ENCODE measurements at places on chromosomes 4 and X.

DNA sequence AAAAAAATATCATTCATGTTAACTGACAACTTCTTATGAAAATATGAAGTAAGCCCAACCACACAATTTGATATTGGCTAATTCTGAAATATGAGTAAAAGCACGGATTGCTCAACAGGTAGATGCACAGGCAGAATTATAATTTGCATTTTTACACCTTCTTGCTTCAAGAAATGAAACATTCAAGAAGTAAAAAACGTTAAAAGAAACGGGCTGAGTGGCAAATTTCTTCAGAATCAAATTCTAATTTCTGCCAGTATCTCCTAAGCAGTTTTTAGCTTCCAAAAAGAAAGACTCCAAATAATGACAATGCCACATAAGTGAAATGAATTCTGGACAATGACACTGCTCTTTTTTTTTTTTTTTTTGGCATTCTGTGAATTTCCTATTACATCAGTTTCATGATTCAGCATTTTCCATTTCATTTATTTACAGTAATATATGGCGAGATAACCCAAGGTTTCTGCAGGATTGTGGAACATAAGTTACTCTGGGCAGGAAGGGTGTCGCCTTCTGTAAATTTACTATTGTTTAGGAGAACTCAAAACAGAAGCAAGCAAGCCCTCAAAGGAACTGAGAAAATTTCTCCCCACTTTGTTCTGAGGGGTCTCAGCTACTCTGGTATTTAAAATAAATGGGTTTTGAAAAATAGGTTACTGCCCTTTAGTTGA, 1.4 kb downstream of the SEL1L3 start:
- DNase-seq: peak; percentile 58

GRCh38 chr4:122798101-122798500, 28.5 kb upstream of the FGF2 start:
- DNase-seq: peak; percentile 40

- no peak for DNase-seq
Observed at GRCh38 chrX:18558799-18559198, 113.1 kb downstream of the RS1 start.

GRCh38 chr4:26021417-26022345, 107.7 kb downstream of the SMIM20 start:
- DNase-seq: no peak

DNA sequence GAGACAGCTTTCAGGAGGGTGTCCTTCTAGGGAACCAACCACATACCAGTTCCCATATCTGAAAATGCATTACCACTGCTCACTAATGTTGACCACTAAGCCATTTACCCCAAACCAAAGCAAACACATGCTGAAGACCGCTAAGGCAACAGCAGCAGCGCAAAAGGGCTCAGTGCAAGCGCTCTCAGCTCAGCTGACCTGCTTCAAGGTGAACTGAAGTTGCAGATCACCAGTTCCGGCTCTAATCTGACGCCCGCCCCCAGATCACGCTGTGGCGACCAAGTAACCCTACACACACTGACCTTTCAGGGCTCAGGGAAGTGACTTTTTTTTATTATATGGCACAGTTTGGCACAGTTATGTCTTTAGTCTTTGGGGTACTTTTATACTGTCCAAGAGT, 5.8 kb downstream of the MECP2 start:
- DNase-seq: no peak

DNA sequence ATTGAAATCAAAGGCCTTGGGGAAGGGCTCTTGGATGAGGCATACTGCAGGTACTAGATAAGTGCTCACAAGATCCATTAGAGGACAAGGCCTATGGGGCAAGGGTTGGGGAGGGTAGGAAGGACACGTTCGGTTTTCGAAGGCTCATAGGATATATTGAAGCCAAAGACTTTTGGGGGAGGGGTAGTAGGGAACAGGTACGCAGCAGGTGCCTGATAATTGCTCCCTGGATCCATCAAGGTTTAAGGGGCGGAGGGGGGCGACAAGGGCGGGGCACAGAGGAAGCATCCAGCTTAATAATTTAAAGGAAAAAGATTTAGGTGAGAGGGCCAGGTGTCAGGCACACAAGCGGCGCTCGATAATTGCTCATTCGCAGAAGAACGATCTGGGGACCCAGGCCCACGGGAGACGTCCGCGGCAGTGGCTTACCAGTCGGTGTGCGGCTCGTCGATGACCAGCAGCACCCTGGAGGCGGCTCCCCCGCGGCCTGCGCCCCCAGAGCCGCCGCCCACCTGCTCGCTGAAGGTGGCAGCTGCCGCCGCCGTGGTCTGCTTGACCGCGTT, 653 bp downstream of the SYN1 start:
- DNase-seq: no peak

GRCh38 chrX:47380268-47380667, 9.9 kb downstream of the ZNF157 start:
- peak; percentile 69 for DNase-seq

DNA sequence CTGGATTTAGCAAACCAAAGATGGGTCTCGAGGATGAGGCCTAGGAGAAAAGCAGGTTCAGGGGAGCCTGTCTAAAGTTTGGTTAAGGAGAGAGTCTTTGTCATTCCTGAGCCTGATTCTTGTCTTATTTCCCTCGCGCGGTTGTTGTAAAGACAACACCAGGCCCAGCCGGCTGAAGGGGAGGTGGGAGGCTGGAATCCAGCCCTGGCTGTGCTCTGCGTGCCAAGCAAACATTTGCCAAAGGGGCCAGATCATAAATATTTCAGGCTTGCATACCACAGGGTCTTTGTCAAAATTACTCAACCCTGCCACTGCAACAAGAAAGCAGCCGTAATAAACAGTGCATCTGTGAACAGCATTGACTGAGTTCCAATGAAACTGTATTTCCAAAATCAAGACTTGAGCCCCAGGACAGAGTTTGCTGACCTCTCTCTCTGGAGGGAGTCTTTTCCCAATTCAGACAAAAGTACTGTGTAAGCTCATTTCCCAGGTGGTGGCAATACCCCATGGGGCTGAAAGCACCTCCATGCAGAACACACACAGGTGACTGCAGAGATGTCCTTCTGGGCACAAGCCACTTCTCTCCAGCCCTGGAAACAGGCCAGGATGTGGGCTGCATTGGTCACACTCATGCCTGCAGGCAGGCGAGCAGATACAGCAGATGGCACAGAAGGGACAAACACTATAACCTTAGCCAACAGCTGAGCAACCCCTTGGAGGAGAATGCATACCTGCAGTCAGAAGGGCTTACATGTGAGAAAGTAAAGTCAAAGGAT, 320.3 kb downstream of the STK32B start:
- no peak for DNase-seq

- DNase-seq: no peak
Observed at GRCh38 chr4:62130637-62131036, 930.5 kb downstream of the ADGRL3 start.

GRCh38 chr4:104519588-104519987, 24.9 kb upstream of the CXXC4 start:
- DNase-seq: peak; percentile 2

DNA sequence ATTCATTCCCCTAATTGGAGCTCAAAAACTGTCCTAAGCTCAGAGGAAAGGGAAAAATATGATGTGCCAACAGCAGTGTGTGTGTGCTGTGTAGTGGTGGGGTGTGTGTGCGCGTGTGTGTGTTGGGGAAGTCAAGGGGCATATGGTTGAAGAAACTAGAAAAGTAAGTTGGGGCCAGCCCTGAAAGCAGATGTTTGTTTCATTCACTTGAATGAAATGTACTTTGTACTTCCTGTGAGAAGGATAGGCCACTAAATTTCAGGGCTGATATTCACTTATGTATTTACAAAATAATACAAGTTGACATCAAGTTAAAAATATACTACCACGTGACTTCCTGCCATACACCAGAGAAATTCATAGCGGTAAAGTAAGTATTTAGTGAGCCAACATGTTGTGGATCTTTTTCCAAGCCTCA, 151.3 kb upstream of the JADE1 start:
- DNase-seq: no peak

DNA sequence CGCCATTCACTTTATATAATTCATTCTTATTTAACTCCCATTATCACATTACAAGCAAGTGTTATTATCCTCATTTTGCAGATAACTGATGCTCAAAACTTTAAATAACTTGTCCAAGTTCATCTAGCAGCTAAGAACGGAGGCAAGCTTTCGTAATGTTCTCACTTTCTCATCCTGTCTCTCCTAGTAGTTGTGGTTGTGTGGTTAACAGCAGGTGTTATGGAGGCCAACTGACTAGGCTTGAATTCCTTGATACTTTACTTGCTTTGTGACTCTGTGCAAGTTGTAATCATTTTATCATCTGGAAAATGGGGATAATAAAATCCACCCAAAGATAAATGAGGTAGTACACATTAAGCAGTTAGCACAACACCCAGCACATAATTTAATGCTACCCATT, 109.9 kb upstream of the PTPN13 start:
- no peak for DNase-seq

- no peak for DNase-seq
Observed at GRCh38 chr4:53453385-53453784, 75.9 kb downstream of the FIP1L1 start.

GRCh38 chrX:46218373-46218772, 326.8 kb downstream of the ZNF674 start:
- DNase-seq: no peak

- no peak for DNase-seq
Observed at GRCh38 chrX:109629310-109629709, 4.3 kb upstream of the KCNE5 start.

GRCh38 chr4:99404595-99405287, 30.4 kb downstream of the ADH7 start:
- peak; percentile 50 for DNase-seq

DNA sequence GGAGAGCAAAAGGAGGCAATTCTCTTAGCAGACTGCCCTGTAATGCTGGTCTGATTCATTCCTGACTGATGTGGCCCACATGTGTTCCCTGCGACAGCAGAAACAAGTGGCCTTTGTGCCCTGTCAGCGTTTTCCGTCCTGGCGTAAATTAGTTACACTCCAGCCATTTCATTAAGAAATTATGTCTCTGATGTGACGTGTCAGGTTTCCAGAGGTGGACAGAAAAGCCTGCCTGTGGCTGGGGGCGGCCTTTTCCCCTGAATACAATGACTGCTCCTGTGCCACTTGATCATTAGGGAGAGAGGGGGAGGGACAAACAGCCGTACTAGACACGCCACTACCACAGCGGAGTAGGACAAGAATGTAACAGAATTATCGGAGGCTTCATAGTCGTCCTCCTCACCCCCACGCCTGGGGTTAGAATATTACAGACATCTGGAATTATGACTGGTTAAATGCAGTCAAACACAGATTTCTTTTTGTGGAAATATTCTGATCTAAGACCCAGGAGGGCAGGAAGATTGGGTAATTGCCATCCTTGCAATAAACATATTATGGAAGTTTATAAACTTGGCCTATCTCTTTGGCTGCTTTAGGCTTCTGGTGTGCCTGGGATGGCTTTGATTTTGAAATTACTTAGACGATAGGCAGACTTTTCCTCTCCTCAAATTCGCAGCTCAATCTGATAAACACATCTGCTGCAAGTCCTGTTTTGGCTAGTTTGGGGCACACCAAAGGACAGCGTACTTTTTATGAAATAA, 146.2 kb upstream of the BCOR start:
- no peak for DNase-seq

DNA sequence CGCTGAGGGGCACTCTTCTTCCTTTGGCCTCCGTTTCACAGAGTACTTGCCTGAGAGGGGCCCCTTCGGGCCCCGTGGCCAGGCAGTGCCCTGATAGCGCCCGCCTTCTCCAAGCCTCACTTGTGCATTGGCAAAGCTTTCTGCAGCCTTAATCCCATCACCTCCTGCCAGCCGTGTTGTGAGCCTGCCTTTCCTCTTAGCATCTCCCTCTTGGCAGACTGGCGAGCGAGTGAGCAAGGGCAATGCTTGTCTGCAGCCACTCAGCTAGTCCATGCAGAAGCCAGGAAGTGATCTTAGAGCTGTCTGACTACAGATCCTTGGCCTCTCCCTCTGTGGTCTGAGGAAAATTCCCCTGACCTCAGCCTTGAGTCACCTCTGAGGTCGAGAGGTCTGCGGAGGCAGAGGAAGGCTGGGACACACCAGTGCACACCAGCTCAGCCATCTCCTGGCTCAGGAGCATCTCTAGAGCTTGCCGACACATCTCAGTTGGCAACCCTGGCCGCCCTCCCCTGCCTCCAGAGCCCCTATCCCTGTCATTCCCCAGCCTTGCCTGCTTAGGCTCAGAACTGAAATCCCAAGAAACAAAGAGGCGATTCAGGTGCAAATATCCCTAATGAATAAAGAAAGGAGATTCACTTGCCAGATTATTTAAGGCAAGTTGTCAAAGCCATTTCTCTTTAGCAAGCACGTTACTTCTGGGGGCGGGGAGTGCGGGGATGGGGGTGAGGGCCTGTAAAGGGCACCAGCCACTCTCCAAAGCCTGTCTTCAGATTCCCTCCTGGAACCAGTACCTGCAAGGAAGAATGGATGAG, 143.5 kb upstream of the MAMLD1 start:
- peak; percentile 44 for DNase-seq

DNA sequence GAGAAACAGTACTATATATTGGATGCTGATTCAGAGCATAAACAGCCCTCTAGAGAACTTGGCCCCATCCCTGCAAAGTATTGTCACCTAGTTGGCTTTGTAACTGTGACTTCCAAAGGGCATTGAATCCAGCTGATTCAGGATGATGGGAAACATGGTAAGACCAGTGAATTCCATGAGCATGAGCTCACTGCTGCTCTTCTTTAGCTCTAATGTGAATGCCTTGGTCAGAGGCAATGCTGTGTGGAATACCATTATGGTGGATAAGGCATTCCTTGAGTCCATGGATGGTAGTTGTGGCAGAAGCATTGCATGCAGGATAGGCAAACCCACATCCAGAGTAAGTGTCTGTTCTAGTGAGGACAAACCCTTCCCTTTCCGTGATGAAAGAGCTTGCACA, 365.6 kb upstream of the EDA2R start:
- DNase-seq: no peak

DNA sequence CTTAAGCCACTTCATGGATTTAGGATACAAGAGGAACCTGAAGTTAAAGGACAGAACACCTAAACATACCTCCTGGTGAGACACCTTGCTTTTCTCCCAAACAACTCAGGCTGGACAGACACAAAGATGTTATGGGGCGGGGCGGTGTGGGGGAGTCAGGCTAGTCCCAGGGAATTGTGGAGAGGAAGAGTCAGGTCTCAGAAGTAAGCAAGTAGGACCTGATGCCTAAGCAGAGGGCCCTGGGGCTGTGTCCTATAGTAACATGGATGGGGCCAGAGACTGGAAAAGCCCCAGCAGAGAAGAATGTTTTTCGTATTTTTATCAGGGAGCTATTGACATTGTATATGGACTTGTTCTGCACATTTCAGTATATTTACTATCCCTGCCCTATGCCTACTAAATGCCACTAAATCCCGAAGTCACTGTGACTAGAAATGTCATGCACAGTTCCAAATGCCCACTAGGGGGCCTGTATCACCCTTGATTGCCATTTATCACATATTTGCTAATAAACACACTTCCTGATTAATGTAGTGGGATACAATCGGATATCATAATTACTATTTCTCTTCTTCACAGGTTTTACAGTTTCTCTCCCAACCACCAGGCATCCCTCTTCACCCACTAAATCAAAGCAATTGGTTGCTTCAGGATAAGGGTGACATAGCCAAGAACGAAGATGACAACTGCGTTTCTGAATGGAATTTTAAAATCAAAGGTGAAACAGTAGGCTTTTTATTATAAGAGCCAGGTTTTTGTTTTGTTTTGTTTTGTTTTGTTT, 23.8 kb upstream of the ARHGAP10 start:
- DNase-seq: peak; percentile 77
